ENCODE measurements at places on chromosomes 7 and 10.

DNA sequence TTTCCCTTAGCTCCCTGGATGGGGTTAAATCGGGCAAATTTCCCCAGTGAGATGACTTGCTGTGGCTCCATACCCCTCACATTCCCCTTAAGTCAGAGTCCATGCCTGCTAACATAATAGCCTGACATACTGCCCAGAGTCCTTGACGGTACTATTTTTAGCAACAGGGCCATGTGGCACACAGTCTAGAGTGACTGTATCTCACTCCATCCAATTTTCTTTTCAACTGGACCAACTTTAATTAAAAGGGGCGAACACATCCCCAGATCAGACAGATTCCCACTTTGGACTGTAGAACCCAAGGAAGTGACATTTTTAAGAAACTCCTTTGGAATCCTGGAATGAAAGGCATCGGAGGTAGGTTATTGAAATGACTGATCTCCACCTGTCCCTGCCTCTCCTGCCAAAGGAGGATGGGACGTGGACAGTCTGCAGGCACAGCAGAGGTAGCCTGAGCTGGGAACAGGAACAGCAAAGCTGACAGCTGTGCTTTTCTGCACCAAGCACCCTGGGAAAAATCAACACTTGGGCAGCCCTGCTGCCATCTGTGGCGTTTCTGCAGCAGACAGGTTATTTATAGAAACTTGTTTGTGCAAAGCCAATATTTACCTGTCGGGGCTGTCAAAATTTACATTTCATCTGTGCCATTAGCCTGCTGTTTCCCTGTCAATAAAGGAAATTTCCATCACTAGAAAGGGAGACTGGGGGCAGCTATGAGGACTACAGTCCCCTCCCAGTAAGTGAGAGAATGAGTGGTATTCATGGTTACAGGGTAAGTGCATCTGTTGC, 221.5 kb upstream of the AOAH start:
- DNase-seq: no peak

GRCh38 chr10:17626656-17627055, 9.5 kb upstream of the HACD1 start:
- no peak for DNase-seq

- DNase-seq: peak; percentile 22
Observed at GRCh38 chr10:92239600-92240288, 51.1 kb downstream of the CPEB3 start.

GRCh38 chr10:1153251-1153763, 97.1 kb downstream of the WDR37 start:
- no peak for DNase-seq

- no peak for DNase-seq
Observed at GRCh38 chr7:48512892-48513291, 341.6 kb downstream of the ABCA13 start.

- DNase-seq: peak; percentile 38
Observed at GRCh38 chr10:109773288-109774120, 149.8 kb downstream of the XPNPEP1 start.

GRCh38 chr7:102890292-102890970, 22.4 kb upstream of the LRRC17 start:
- peak; percentile 31 for DNase-seq

GRCh38 chr7:140992422-140992821, 22.3 kb downstream of the MRPS33 start:
- no peak for DNase-seq

DNA sequence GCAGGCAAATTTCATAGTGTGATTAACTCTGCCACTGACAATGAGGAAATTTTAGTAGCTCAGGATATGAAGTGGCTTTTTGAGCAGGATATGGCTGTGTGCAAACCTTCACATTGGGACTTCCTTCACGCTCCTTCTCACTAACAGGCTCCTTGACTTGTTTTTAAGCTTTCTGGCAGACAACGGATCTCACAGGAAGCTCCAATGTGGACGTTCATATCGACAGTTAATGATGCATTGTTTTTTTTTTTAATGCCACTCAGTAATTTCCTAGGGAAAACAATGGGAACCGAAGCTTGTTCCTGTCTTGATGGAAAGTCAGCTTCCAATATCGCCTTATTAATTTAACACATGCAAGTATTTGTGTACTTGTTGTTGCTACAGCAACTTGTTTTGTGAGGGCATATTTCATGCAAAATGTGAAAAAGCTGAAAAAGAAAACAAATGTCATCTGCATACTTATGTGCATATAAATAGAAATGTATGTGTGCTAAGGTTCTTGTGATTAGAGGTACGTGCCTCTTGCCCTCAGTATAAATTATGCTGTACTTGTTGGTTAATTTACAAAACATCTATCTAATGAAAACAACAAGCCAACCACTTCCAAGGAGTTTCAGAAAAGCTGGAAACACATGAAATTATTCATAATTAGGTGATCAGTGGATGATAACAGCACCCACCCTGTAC, 84.7 kb downstream of the NRP1 start:
- peak; percentile 37 for DNase-seq

DNA sequence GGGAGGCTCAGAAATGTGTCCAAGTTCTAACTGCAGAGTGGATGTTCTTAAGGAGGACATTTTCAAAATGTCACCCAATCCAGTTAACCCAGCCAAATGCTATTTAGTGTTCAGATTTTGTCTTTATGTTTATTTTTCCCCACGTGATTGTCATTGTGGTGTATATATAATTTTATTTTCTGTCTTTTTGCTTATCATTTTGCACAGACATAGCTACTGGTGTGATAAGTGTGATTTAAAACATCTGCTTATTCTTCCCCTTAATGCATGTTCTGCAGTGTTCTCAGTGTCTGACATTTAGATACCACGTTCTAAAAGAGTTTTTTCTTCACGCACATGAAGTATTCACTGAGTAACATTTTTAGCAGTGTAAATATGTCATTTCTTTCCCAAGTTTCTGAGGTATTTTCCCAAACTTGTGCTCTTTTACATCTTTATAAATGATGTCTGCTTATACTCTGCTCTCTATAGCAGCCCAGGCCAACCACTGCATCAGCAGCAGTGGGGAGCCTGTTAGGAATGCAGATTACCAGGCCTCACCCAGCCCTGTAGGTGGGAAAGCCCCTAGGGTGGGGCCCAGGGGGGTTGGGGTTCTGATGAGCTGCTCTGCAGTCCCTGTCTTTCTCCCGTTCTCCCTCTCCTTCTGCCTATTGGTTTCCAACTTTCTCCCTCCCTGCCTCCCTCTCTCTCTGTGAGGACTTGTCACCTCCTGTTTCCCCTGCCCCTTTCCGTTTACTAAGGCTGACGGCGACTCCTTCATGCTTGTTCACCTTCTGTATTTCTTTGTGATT, 20.8 kb downstream of the ADCY1 start:
- no peak for DNase-seq

DNA sequence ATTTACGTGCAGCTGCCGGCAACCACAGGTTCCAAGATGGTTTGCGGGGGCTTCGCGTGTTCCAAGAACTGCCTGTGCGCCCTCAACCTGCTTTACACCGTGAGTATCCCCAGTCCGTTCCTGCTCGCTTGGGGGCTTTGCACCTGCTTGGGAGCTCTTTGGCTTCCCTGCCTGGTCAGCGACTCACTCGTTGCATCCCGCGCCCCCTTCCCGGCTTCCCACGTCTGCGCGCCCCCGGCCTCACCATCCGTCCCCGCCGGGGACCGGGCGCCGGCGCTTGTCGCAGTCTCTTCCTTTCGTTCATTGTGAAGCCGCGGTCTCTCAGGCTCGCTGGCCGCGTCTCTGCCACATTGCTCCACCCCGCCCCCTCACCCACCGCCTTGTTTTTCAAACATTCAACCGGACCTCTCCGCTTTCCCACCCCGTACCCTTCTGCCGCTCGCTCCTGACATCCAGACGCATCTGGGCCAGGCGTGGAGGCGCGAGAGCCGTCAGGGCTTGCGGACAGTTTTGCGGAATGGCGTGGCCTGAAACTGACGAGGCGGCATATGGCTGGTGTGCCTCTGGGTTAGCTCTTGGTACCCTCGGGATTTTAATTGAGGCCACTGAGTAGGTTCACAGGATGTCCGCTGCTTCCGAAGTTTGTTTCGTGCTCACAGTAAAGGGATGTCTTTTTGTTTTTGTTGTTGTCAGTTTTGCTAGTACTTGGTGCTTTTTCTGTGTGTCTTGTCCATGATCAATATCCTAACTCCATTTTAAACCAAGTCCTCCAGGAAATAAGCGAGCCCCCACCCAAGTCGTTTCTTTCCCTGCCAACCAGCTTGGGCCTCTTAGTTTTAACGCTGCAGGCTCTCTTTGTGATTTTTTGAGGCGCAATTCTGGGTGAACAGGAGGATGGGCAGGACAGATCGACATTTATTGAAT, 639 bp downstream of the TSPAN13 start:
- peak; percentile 30 for DNase-seq

DNA sequence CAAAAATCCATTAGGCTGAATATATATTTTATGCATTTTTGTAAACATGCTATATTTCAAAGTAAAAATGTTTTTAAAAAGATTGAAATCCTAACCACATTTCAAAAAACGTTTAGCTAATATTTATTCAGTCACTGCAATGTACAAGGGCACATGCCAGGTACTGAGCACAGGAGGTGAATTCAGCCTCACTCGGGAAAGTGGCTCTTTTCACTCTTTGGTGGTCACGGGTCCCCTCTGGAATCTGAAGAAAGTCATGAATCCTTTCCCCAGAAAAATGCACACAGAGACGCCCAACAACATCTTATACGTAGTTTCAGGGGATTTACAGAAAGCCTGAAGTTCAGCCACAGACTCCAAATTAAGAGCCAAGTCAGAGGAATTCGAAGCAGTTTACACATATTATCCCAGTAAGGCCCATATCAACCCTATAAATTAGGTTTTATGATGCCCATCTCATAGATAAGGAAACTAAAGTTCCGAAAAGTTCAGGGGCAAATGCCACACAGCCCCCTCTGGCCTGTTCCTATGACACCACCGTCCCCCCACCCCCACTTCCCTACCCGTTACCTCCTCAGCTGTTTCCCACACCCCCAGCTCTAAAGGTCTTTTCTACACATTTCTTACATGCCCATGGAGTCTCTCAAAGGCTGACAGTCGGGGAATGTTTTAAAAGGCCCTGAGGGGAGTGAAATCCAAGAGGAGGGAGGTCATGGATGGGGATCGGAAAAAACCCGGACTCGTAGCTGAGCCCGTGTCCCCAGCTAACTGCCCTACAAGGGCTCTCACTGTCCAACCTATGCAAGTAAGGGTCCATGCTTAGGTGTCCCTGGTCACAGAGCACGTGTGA, 9.6 kb upstream of the SVOPL start:
- DNase-seq: no peak

DNA sequence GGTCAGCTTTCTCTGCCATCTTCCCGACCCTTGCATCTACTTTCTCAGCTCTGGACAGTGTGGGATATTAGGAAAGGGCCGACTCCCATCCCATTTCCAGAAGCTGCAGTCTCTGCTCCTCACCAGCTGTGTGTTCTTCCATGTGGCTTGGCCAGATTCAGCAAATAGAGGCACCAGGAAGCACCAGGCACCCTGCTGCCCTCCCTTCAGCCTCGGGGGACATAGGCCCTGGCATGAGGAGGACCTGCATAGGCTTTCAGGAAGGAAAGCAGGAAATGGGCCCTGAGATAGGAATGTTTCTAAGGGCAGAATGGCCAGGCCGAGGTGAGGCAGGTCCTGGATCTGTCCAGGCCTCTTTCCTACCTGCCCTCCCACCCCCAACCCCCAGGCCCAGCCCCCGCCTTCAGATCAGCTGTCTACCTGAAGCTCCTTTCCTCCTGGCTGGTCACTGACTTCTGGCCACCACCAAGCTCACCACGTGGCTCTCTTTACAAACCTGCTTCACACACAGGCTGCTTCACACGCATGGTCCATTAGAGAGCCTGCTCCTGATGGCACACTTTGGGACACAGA, 27.5 kb upstream of the PURB start:
- DNase-seq: no peak

Measured in AG10803 (cell line).